CD4-positive, alpha-beta T cell (primary cell): ENCODE measurements at places on chromosomes 5 and 9.

GRCh38 chr9:89608641-89609335, 4.0 kb downstream of the GADD45G start:
- H3K4me1 ChIP-seq = peaks cover 30% of the 10 kb centered on the region
- no peaks in the 10 kb centered on the region for H3K27me3 ChIP-seq
- DNase-seq = no peak
- no peaks in the 10 kb centered on the region for H3K36me3 ChIP-seq
- H3K27ac ChIP-seq = no peak overlapping the region
- H3K4me3 ChIP-seq = no peak overlapping the region

DNA sequence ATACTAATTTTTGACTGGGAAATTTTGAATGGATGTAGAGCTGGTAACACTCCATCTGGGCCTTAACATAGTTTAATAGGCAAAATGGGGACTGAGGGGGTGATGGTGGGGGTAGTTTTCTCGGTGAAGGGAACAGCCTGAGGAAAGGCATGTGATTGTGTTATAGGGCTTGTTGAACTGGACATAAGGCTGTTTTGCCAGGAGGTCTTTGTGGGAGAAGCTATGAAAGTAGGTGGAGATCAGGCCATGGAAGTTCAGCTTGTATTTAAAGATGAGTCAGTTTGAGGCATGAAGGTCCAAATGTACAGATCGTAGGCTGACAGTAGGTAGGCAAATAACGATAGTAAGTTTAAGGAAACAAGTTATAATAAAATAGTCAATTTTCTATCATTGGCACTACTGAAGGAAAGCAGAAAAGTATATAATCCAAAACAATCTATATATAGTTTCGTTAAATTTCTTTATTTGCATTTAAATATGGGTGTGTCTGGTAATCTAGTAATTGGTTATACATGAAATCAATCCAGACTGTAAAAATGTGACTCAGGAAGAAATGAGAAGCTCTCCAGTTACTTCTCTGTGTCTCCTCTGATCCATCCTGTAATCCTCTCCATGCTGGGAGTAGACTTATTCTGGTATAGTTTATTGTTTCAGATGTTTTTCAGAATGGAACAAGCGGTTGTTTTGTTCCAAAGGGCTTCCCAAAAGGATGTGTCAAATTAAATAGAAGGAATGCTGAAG, 2.8 kb downstream of the CSNK1G3 start:
- no peaks in the 10 kb centered on the region for H3K36me3 ChIP-seq
- H3K27me3 ChIP-seq = no peaks in the 10 kb centered on the region
- peaks cover 14% of the 10 kb centered on the region for H3K4me1 ChIP-seq
- no peak overlapping the region for H3K27ac ChIP-seq
- H3K4me3 ChIP-seq = no peak overlapping the region

- peaks cover 16% of the 10 kb centered on the region for H3K4me1 ChIP-seq
- H3K36me3 ChIP-seq = peaks cover 81% of the 10 kb centered on the region
- no peak for DNase-seq
- no peaks in the 10 kb centered on the region for H3K27me3 ChIP-seq
Observed at GRCh38 chr9:98081477-98082219, 25.1 kb downstream of the NANS start.

GRCh38 chr5:96562614-96563013, 99.6 kb upstream of the CAST start:
- H3K4me1 ChIP-seq = peaks cover 9% of the 10 kb centered on the region
- H3K27me3 ChIP-seq = no peaks in the 10 kb centered on the region
- no peaks in the 10 kb centered on the region for H3K36me3 ChIP-seq
- no peak for DNase-seq
- H3K4me3 ChIP-seq = no peak overlapping the region

- no peaks in the 10 kb centered on the region for H3K36me3 ChIP-seq
- DNase-seq = no peak
- no peak overlapping the region for H3K27ac ChIP-seq
Observed at GRCh38 chr5:116237917-116238500, 153.2 kb downstream of the COMMD10 start.

DNA sequence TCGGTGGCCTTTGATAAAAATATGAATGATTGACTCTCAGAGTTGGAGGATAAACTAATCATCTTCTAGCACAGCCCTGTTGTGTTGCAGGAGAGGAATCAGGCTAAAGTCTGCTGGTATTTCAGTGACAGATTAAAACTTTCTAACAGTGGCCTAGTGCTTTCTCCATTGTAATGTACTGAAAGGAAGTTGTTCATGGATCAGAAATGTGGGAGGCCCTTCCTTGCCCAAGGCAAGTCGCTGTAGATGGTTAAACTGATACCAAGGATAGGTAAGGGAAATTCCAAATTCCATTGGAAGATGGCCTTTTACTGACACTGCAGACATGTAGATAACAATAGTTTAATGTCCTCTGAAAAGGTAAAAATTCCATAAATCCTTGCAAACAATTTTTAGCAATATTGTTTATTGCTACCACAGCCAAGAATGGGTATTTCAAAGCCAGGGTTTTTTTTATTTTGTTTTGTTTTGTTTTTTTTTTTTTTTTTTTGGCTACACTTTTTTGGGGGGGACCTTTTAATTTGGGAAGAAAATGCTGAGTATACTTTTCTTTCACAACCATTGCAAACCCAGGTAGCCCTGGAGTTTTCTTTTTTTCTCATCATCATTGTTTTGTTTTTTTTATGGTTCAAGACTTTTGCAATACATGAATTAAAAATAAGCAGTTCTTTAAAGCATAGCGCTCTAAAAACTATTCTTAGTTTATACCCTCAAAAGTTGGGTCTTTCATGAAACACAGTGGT, 35.5 kb downstream of the WDR36 start:
- H3K27me3 ChIP-seq = no peaks in the 10 kb centered on the region
- no peak for DNase-seq
- no peak overlapping the region for H3K27ac ChIP-seq
- H3K4me1 ChIP-seq = no peaks in the 10 kb centered on the region
- H3K36me3 ChIP-seq = peaks cover 31% of the 10 kb centered on the region

- H3K4me3 ChIP-seq = no peak overlapping the region
- peaks cover 5% of the 10 kb centered on the region for H3K36me3 ChIP-seq
- no peaks in the 10 kb centered on the region for H3K27me3 ChIP-seq
- peaks cover 20% of the 10 kb centered on the region for H3K4me1 ChIP-seq
- H3K27ac ChIP-seq = no peak overlapping the region
- no peak for DNase-seq
Observed at GRCh38 chr5:138366632-138367382, 14.3 kb downstream of the KDM3B start.

DNA sequence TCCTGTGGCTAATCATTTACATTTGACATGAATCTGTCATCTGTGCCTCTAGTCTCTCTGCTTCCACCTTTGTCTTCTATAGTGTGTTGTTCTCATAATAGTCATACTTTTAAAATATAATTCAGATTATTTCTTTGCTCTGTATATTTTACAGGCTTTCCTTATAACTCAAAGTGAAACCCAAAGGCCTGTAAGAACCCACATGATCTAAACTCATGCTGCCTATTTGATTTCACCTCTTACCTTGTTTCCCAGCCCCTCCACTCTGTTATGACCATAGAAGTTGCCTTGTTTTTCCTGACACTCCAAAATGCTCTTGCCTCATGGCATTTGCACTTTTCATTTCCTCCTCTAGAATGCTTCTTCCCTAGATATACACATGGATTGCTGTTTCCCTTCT, 74.2 kb downstream of the COMMD10 start:
- no peaks in the 10 kb centered on the region for H3K4me1 ChIP-seq
- H3K4me3 ChIP-seq = no peak overlapping the region
